ENCODE measurements at places on chromosomes 12 and 14.

DNA sequence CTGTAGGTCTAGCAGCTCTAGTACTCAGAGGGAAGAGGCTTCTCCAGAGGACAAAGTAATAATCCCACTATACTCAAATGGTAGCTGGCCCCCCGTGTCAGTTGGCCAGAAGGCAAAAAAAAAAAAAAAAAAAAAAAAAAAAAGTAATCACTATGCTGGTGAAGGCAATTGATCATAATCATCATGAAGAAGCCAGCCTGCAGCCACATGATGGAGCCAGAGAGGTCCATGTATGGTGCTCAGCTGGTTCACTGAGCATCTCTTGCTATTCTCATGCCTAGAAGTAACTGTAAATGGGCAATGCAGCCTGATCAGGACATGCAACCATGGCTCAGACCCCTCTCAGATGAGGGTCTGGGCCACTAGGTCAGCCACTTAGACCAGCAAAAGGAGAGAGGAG lies 378.8 kb downstream of the MED13L start:
- no peak for DNase-seq

DNA sequence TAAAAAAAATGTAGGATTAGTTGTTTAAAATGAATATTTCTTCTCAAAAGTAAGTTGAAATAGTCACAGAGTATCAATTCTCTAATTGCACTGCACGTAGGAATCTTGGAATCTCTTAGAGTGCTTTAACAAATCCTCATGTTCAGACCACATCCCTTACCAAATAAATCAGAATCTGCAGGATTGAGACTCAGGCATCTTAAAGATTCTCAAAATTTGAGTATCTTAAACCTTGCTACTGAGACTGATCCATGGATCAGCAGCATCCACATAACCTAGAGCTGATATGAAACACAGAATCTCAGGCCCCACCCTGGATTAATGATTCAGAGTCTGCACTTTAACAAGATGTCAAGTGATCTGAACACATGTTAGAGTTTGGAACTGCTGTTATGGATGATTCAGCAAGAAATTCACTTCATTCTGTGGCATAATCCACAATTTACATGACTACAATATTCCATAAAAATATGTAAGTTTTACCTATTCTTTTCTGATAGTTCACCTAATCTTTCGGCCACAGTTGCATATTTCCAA lies 58.7 kb downstream of the ADAMTS20 start:
- no peak for DNase-seq

DNA sequence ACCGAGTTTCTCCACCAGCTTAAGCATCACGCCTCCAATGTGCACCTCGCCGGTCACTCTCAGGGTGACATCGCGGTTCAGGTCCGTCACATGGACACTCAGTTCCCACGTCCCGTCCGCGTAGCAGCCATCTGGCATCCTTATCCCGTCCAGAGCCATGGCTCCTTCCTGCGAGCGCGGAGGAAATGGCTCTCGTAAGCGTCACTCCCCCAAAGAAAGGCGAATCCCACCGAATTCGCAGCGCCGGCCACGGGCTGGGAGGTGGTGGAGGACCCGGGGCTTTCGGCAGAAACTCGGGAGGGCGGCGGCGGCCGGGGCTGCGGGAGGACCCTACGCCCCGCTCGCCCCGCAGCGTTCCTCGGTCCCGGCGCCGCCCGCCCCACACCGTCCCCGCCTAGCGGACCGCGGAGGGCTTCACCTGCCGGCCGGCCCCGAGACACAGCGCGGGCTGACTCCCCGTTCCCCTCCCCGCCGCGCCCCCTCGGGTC lies 396 bp downstream of the FERMT2 start:
- peak; percentile 48 for DNase-seq

- DNase-seq = no peak
These were observed 29.1 kb downstream of the APPL2 start for GRCh38 chr12:105206686-105207374.

- DNase-seq = no peak
These were observed 55.9 kb upstream of the TMCC3 start for GRCh38 chr12:94706250-94706661.

DNA sequence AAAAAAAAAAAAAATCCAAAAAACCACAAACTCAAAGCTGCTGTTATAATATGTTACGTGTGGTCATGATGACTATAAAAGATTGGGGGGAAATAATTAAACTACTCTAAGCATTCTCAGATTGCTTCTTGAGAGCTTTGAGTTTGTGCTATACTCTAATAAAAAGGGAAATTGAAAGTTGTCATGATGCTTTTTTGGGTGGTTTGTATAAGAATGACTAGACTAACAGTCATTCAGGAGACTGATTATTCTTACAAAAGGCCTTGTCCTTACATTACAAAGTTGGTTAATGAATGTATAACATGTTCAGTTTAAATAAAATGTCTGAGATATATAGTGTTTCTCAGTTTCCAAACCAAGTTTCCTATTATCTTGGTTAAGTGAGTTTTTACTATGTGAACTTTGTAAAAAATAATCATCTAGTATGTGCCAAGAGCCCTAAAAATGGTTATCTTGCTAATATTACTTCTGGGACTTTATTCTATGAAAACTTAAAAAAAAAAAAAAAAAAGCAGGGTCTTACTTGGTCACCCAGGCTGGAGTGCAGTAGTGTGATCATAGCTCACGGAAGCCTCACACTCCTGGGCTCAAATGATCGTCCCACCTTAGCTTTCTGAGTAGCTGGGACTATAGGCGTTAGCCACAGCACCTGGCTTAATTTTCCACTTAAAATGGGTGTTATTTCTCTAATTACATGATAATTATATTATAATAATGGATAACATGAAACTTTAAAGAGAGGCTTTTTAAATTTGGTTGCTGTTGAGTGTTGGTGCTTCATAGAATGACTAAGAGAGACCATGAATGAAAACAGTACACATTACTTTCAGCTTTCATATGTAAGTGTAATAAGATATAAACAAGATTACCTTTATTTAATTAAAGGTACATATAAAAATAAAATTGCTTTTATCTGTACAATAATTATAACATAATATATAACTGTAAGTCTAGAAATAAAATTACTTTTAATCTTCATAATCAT lies 459.6 kb upstream of the RGS6 start:
- peak; percentile 40 for DNase-seq

DNA sequence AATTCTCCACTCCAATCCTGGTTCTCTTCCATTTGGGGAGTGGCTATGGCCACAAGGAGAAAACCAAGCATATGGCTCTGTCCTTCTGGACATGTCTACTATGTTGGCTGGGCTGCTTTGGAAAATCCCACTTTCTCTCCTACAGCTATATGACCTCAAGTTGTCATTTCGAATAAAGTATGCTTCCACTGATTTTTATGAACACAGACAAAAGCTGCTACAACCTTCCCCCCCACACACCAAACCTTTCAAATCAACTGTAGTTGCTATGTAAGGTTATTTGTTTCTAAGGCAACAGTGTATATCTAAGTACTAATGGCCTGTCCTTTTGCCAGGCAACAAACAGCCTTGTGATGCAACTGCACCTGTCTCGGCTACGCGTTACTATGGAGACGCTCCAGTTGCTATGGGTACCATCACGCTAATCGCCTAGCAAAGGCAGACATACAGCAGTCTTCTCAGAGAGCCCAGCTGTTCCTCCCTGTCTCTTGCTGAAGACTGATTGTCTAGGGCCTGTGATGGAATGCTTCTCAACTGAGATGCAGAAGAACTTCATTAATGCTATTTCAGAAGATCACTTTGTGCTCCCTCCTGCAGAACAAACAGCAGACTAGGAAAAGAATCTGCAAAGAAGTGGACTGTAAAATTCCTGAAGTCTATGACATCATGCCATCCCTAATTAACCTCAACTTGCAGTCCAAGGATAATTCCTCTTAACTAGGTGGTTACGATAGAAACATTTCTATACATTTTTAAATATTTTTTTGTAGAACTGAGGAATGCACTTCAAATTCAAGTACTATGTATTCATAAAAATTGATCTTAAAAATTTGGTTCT lies 67.6 kb downstream of the FOXN3 start:
- DNase-seq = no peak

DNA sequence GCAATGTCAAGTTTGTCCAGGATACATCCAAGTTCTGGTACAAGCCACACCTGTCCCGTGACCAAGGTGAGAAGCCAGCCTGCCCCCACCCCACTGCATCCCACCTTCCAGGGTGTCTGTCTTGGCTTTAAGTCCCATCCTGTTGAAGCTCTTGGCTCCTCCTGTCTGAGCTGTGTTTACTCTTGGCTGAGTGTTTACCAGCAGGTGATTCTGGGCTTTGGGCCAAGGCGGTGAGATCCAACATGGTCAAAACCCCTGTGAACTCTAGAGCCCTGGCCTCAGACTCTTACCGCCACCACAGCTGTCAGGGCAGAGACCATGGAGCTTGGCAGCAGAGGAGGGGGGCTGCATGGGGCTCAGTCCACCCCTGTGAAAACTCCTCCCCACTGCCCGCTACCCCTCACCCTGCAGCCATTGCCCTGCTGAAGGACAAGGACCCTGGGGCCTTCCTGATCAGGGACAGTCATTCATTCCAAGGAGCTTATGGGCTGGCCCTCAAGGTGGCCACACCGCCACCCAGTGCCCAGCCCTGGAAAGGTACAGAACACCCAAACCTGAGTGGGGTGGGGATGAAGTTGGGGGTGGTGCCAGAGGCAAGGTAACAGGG lies 11.6 kb downstream of the TNS2 start:
- no peak for DNase-seq

DNA sequence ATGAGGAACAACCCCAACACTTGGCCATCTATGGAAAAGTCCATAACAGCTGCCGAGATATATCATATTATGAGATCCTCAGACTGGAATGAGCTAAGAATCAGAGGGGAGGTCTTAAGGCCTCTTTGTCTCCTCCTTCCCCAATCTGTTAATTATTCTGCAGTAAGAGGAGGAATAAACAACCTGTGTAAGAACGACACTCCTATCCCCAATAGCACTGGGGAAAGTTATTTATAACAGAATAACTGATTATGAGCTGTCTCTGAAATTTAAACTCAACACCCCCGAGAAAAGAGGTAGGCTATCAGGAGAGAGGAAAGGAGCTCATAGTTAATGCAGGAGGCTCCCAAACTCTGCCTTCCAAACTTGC lies 68.0 kb downstream of the NIN start:
- no peak for DNase-seq

GRCh38 chr14:86723254-86723624 lies 1193.3 kb downstream of the FLRT2 start:
- no peak for DNase-seq

- DNase-seq = peak; percentile 68
These were observed 89.8 kb downstream of the ACSS3 start for GRCh38 chr12:81167694-81168093.

DNA sequence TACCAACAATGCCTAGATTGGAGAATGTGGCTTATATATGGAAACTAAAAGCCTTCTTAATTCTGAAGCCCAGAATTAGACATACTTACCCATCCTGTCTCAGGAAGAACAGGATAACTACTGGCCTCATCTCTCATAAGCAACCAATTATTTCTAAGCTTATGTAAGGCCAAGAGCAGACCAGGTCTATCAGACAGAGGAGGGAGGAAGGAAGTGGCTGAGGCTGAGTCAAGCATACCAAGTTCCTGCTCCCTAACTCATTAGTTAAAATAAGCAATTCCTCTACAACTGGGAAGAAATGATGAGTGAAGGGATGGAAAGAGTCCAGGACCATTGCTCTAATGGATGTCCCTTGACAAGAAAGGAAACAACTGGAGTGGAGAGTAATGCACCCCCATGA lies 27.0 kb upstream of the INSM2 start:
- peak; percentile 35 for DNase-seq

- peak; percentile 32 for DNase-seq
These were observed 122.9 kb upstream of the AEBP2 start for GRCh38 chr12:19316425-19316824.

GRCh38 chr12:13196130-13196921 lies at the start of gene EMP1:
EMP1 (plus strand) TSS chr12:13196726; CDS start chr12:13211511, 14,785 bp downstream.
- peak; percentile 100 for DNase-seq

DNA sequence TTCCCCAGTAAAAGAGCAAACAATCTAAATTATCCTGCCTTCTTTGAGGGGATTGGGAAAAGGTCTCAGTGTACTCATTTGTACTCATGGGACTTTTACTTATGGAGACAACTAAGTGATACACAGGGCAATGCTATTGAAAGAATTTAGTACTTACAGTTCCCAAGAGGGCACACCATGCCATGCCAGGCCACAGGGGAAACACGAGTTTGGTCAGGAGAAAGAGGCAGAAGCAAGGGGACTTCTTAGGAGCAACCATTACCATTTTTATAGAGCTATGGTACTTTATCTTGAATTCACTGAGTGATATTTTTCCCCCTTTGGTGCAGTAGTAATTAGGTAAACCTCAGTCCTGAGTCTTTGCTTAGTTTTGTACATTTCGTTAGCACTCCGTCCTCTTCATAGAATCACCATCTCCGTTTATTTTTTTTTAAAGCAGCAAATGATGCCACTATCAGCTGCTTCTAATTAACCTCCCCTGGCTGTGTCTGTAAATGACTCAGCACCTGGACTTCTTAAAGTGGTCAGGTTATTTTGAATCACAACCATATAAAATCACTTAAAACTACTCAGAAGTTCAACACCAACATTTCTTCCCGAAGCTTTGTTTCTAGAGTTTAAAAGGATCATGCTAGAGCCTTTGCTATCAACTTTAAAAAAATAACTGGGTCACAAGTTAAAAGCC lies 5.9 kb upstream of the WASHC3 start:
- peak; percentile 36 for DNase-seq

- DNase-seq = peak; percentile 69
These were observed 20.3 kb downstream of the PRICKLE1 start for GRCh38 chr12:42568952-42569915.

GRCh38 chr12:18158774-18159557 lies 69.0 kb upstream of the RERGL start:
- DNase-seq = peak; percentile 49

DNA sequence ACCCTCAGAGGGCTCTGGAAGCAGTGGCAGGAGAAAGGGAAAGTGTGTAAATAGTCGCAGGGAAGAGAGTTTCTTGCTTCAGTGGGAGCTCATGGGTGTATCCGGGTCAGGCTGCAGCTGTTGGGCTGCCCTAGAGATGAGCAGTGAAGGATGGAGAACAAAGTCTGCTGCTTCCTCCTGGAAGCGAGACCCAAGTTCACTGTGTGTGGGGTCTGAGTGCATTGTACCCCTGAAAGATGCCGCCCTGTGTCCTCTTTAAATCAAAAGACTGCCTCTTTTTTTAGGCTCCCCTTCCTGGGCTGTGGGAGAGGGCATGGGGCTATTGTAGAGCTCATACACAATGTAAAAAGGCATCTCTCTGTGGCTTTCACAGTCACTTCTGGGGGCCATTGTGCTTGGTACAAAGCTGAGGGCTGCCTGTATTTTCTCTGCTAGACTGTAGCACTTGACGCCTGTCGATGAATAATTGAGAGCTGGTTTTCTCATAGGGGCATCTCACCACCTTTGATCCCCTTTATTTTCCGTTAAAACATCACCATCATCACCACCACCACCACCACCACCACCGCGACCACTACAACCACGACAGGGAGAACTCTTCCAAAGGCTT lies 16.7 kb downstream of the CHST11 start:
- DNase-seq = no peak

GRCh38 chr12:133081159-133081780 lies 547 bp downstream of the ZNF140 start:
- no peak for DNase-seq

DNA sequence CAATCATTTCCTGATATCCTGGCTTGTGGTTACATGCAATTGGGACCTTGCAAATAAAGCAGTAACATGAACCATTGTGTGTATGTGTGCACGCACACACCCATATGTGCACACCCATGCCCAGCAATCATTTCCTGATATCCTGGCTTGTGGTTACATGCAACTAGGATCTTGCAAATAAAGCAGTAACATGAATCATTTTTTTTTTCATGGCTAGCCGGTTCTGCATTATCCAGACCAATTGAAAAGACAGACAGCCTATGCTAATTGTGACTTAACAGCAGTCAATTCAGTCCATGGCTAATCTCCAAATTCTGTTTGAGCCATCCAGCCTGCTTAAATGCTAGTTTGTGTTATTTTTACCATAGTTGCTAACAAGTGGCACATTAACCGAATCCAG lies 134.3 kb downstream of the TTC7B start:
- no peak for DNase-seq
